ENCODE measurements at places on chromosomes 1 and 21. TPM values are rescaled to one million over a fixed set of nuclear protein-coding genes. Genes with fewer than 3 reads are reported as not detected.

FAM3B gene
- total RNA-seq, result 63.6 TPM

CENPF gene
- 10.9 TPM for total RNA-seq

GRIK1 gene
- not detected for total RNA-seq

FAF1 gene
- total RNA-seq, result 41.5 TPM

SLAMF9 gene
- not detected for total RNA-seq

CDC42 gene
- total RNA-seq, result 164 TPM

LYPD8 gene
- not detected for total RNA-seq

RNF223 gene
- total RNA-seq, result 1.8 TPM

CACHD1 gene
- 10.8 TPM for total RNA-seq

GRCh38 chr1:15737324-15738319 is 1.6 kb downstream of the SLC25A34 start:
- DNase-seq, result no peak

DNA sequence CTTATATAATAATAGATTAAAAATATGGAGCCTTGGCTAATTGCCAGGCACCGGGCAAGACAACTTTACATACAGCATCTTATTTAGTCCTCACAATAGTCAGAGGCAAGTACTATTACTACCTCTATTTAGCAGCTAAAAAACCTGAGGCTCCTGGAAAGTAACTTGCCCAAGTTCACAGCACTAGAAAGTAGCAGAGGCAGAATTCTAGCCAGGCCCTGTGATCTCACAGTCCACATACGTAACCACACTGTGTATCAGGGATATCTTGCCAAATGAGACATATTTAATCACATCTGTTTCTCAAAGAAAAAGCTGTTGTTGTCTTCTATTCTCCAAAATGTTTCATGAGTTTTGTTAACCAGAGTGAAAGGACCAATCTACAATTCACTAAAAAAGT is 378.5 kb downstream of the PLPP3 start:
- no peak for DNase-seq

DNA sequence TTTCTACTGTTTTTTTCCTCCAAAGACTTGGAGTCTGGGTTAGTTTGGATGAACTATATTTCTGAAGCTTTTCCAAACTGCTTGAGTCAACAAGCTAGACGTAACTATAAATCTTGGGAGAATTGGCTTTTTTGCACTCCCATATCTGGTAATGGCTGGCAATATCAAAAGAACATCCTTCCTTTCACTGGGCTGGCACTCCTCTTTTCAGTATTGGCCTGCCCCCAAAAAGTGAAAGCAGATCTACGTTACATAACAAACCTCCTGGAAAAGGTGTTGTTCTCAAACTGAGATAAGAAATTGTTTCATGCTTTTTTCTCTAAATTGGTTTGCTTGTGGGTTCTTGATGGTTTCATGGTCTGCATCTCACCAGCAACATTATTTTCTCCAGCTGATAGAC is 499.3 kb downstream of the NEGR1 start:
- DNase-seq, result no peak

GRCh38 chr1:26861286-26861701 is 1.7 kb upstream of the SFN start:
- DNase-seq, result no peak

GRCh38 chr1:43747736-43748135 is 40.4 kb downstream of the ST3GAL3 start:
- DNase-seq, result no peak
